ENCODE measurements at places on chromosomes 3 and 15.
A peak's percentile ranks its signal among the peaks of the same experiment; 100 is the strongest.

- DNase-seq = no peak
These were observed 103.6 kb downstream of the RSRC1 start for GRCh38 chr3:158213461-158213860.

DNA sequence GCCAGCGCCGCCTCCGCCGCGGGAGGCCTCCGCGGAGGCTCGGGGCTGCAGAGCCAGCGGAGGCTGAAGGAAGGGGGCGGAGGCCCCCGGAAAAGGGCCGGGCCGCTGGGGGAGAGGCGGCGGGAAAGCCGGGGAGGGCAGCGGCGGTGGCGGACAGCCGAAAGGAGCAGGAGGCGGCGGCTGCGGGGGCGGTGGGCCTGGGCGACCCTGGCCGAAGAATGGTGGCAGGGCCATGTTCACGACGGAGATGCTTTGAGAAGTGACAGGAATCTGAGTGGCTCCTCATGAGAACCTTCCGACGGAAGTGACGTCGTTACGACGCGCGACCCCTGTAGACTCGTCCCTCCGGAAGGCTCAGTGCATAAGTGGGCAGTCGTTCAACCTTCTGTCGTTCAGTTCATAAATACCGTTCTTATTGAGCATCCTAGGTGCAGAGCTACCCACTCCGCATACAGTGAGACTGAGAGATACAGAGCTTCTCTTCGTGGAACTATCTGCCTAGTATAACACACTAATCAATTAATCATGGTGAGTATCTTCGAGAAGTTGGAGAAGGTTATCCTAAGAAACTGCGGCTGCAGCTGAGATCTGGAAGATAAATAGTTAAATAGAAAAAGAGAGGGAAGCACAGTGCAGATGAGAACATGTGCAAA lies at the start of gene PDCD7:
Gene PDCD7 (minus strand): TSS at position 261 of the 653 bp plus-strand sequence. CDS start 27 bp downstream, at position 234.
- DNase-seq = peak; percentile 55

- no peak for DNase-seq
These were observed 21.2 kb downstream of the NGRN start for GRCh38 chr15:90286678-90287077.

DNA sequence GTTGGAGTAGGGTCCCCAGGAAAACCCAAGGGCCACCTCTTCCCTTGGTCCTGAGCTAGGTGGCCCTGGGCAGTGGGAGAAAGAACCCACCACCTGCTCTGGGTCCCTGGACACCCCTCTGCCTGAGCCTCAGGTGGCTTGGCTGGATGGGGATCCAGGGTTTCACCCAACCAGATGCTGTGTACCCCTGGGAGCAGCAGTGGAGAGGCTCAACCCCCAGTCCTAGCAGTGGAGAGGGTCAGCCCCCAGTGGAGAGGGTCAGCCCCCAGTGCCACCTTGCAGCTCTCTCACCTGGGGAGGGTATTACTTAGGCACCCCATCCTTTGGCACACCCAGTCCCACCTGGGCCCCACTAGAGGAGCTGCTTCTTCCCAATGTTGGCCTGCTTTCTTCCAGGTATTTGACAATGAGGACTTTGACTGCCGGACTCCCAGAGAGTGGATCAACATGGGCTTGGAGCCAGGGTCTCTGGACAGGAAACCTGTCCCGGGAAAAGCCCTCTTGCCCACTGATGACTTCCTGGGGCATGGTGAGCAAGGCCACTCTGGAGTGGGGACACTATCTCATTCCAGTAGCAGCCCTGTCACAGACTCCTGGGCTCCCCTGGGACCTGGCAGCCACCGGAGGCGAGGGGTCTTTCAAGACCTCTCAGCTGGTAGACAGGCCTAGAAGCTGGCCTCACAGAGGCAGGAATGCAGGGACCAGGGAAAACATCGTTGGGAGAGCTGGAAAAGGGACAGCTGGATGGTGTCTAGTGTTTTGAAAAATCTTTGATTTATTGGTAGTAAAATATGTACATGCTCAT lies 11.6 kb downstream of the DNAH1 start:
- DNase-seq = no peak

- DNase-seq = no peak
These were observed 106.7 kb downstream of the GHSR start for GRCh38 chr3:172341482-172342059.
